ENCODE measurements at places on chromosomes 2 and 18.
A peak's percentile ranks its signal among the peaks of the same experiment; 100 is the strongest.

GRCh38 chr2:233474308-233475160 is 92.0 kb downstream of the USP40 start:
- peak; percentile 12 for DNase-seq

GRCh38 chr2:192277494-192278109 is 82.9 kb upstream of the TMEFF2 start:
- DNase-seq = no peak

DNA sequence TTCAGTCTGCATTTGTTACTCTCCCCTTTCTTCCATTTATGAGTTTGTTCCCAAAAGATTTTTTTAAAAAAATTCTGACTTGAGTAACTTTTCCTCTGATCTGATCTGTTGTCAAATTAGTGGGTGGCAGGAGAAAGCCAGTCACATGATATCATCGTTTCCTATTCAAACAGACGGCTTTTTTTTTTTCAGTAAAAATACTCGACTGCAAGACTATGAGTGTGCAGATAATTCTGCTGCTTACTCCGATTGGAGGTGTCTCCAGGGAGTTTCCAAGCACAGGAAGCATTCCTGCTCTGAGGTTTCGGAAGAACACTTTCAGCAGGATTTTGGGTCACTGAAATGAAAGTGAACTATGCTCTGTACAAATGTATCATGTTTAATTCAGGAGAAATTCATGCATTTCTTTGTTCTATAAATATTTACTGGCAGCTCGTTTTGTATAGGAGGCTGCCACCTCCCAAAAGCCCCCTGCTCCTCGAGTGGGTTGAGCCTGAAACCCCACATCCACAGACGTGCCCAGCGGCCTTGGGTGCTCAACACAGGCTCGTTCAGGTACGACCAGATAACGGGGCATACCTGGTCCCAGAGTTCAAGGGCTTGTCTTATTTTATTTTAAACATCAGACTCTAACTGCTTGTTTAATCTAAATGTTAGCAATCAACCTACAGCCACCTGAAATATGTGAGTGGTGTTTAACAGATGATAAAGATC is 126.9 kb upstream of the ZNF516 start:
- DNase-seq = no peak

DNA sequence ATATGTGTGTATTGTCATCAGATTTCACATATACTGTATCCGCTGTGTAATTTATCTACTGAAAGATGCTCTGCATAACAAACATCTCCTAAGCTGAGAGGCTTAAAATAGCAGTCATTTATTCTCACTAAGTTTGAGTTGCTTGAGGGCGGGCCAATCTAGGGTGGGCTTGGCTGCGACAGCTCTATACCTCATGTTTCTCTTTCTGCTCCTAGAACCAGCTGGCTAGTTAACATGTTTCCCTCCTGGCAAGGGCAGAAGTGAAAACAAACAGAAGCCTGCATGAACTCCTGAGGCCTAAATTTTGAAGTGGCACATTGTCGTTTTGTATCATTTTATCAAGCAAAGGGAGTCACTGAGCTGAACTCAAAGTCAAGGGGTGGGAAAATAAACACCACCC is 585.0 kb upstream of the VRK2 start:
- no peak for DNase-seq

DNA sequence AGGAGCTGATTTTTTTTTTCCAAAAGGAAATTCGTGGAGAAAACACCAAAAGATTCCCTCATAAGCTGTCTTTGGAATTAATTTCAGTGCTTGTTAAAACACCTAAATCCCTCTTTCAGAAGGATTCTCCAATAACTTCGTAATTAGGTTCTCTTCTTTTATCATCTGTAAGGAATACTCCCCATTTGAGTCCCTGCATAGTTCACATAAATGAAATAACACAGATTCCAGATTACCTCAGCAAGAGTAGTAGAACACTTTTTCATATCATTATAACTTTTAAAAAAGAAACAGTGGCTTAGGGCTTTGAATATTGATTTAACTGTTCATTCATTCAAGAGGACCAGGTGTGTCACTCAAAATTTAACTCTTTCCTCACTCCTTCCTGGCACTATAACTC is 55.5 kb downstream of the ARHGAP28 start:
- peak; percentile 53 for DNase-seq

DNA sequence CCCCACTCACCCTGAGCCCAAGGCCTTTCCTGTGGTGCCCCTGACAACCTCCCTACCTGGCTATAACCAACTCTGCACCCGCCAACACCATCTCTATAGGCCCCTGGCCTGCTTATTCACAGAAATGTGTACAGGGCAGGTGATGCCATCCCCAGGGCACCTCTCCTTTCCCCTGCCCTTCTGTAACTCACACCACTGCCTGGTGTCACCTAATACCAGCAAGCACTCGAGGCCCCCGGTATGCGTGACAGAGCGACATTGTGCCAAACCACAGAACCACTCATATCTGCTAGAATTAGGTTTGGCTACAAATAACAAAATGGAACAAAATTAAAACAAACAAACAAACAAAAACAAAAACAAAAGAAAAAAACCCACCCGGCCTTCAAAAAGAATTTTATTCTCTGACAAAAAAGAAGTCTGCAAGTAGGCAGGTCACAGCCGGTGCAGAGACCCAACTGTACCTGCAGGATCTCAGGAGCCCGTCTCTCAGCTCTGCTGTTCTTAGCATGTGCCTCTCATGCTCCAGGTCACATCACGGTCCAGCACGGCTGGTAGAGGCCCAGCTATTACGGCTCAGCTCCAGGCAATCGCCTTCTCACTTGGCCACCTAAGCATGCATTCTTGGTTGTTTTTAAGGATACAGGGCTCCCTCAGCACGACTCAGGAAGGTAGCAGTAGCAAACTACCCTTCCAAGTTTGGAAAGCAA is 51.4 kb downstream of the FAM178B start:
- no peak for DNase-seq

- DNase-seq = no peak
These were observed 69.8 kb downstream of the BABAM2 start for GRCh38 chr2:27960237-27960912.

DNA sequence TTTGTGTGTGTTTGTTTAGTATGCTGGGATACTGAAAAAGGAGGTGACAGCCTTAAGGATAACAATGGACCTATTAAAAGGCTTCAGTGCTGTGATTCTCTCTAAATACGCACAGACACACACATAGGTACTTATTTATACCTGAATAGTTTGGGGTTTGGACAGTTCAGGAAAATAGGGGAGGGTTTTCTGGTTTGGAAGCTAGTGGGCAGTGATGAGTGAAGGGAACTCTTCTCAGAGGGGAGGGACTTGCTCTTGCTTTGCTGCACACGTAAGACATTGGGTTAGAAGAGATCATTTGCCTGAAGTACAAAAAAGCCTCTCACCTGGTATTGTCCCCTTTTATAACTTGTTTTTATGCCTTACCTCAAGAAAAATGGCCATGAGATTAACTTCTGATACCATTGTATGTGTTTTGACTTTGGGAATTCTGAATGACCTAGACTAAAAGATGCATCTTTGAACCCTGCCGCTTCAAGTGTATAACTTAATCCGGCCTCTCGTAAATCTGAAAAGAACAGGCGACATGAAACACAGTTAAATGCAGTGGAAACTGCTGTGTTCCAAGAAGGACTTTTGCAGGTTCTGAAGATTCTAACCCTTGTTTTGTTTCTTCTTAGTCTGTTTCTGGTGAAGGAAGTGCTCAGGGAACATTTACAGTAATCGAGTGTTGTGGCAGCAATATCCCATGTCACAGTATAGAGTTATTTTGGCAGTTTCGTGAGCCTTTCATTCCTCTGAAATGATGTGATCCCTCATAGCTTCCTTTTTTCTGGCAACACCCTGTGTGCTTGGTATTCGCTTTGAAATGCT is 2.5 kb downstream of the CRIM1 start:
- DNase-seq = peak; percentile 88

Measured in mesendoderm (in vitro differentiated cells).